ENCODE measurements at places on chromosomes 4 and X. TPM values are rescaled to one million over a fixed set of nuclear protein-coding genes. Genes with fewer than 3 reads are reported as not detected.

DNA sequence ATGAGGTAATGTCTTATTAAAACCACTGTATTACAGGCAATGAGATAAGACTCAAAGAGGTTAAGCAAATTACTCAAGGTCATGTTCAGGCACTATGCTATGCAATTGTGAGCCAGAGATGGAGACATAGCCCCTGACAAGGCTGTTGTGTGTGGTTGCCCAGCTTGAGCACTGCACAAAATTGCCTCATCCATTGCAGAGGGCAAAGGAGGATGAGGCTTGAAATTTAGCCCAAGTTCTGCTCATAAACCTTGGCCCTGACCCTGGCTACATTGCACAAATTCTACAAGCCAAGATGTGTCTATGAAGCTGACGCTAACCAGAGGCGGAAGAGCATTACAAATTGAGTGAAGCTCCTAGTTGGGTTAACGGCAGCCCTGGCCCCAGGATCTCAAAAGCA is 65.6 kb upstream of the PGM2 start:
- no peaks in the 10 kb centered on the region for H3K27me3 ChIP-seq
- no peak for DNase-seq
- peaks cover 5% of the 10 kb centered on the region for H3K4me1 ChIP-seq
- no peak overlapping the region for H3K27ac ChIP-seq
- H3K36me3 ChIP-seq, result no peaks in the 10 kb centered on the region
- H3K4me3 ChIP-seq, result no peak overlapping the region

DNA sequence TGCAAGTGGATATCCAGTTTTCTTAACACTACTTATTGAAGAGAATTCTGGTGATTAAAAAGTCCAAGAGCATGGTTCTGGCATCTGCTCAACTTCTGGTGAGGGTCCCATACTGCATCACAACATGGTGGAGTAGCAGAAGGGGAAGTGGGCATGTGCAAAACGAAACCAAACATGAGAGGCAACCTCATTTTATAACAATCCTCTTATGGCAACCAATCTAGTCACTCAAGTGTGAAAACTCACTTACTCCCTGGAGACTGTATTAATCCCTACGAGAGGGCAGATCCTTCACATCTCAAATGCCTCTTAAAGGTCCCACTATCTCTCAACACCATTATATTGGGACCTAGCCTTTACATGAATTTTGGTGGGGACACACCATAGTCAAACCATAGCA is 55.4 kb upstream of the TRO start:
- H3K27ac ChIP-seq, result no peak overlapping the region
- no peaks in the 10 kb centered on the region for H3K36me3 ChIP-seq
- DNase-seq, result no peak
- H3K4me3 ChIP-seq, result no peak overlapping the region
- H3K4me1 ChIP-seq, result no peaks in the 10 kb centered on the region

DNA sequence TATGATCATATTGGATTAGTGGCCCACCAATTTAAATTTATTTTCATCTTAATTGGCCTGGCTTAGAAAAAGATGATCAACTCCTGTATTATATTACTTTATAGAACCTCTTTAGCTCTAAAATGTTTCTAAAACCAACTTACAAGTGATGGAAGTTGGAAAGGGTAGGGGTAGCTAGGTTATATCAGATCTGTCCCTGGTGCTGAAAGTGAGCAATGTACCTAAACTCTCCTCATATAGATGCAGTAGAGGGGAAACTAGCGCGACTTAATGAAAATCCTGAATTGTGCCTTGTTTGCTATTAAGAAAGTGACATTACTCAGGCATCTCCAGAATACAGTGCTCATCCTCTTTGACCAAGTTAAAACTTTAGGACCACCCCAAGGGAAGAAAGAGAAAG is 7.5 kb upstream of the PTCHD1 start:
- no peak overlapping the region for H3K4me3 ChIP-seq
- H3K4me1 ChIP-seq, result no peaks in the 10 kb centered on the region
- no peak overlapping the region for H3K27ac ChIP-seq
- H3K27me3 ChIP-seq, result no peaks in the 10 kb centered on the region

DNA sequence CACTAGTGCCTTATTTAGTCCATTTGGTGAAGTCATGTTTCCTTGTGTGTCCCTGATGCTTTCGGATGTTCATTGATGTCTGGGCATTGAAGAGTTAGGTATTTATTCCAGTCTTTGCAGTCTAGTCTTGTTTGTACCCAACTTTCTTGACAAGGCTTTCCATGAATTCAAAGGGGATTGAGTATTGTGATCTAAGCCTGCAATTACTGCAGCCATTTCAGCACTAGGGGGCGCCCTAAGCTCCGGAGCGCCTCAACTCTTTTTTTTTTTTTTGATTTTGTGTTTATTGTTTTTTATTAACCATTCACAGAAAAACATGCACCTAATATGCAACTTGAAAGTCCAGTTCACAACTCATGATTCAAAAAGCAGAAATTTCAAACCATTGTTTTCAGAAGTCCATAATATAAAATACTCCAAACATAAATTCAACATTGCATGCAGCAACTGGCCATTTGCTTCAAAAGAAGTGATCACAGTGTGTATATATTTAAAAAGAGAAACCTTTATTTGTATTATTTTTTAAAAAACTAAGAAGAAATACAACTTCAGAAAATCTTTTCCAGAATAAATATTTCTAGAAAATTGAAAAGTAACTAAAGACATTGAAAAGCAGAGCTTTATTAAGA is 59.2 kb downstream of the PTPN13 start:
- no peak overlapping the region for H3K27ac ChIP-seq
- no peaks in the 10 kb centered on the region for H3K36me3 ChIP-seq
- H3K4me1 ChIP-seq, result no peaks in the 10 kb centered on the region
- no peak overlapping the region for H3K4me3 ChIP-seq

The SERPINA7 gene
- not detected for total RNA-seq

The LUZP4 gene
- not detected for total RNA-seq

The FOXR2 gene
- not detected for total RNA-seq

The BBS7 gene
- 23.3 TPM for total RNA-seq

The BTC gene
- total RNA-seq, result not detected
